ENCODE measurements at places on chromosomes 2 and 18.

- DNase-seq: no peak
These were observed 141.3 kb downstream of the NCK2 start for GRCh38 chr2:105886029-105886454.

DNA sequence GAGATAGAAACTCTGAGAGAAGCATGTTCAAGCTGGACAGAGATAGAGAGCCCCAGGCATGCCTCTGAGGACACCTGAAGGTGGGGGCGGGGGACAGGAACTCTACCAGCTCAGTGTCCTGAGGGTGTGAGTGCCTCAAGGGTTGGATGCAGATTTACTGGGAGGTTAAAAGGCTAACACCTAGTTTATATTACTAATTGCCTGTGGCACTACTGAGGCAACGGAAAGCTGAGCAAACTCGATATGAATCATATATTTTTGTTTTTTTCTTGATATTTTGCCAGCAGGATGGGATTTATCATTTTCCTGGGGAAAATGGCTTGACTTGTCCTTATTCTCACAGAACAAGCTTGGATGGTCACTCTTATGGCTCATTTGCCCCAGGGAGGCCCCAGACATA lies 319.5 kb downstream of the ALK start:
- DNase-seq: no peak

DNA sequence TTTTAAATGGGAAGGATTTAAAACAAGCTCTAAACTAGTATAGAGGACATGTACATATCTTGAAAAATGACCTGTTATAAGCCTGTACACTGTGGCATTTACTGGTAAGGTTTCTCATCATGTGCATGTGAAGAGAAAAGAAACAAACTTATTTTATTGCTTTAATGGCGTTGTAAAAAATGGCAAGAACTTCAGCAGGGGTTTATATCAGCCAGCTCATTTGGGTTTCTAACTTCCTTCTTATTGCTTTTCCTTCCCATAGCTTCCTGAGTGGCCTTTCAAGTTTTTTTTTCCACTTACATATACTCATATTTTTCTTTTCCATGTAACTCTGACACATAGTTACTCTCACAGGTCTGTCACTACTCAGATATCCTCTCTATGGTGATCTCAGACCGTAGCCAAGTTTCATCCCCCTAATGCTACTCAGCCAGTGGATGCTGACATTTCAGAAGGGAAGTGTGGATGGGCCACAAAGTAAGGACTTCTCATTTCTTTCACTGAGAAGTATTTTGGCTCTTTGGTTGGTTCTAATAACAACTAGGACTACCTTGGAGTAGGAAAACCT lies 198.2 kb downstream of the PARD3B start:
- DNase-seq: no peak

- no peak for DNase-seq
These were observed 9.3 kb downstream of the HADHA start for GRCh38 chr2:26235089-26235488.

DNA sequence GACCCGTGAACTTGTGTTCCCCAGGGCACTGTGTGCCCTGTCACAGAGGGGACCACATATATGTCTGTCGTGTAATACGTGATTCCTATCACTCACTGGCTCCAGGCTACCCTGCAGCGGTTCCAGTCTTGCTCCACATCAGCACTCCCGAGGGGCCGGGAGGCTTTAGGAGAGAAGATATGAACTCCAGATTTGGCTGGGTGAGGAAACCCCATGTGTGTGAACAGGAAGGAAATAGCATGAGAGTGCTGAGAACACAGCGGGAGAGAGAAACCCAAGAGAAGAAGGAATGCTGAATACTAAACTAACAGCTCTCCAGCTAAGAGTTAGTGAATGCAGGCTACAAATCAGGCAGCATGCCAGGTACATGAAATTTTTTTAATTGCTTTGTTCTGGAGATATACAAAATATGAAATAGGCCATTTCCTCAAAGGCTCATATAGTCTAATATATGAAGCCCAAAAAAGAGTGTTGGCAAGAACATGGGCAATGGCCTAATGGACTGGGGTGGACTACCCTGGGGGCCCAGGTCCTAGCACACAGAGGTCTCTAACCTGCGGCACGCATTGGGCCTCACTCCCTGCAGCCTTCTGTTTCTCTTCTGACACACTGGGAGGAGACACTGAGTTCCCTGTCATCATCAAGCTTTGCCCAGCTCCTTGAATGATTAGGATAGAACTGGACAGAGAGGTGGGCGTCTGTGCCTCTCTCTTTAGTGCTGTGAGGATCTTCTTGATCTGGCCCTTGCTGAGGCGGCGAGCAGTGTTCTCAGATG lies 372.8 kb upstream of the RAB6C start:
- no peak for DNase-seq

DNA sequence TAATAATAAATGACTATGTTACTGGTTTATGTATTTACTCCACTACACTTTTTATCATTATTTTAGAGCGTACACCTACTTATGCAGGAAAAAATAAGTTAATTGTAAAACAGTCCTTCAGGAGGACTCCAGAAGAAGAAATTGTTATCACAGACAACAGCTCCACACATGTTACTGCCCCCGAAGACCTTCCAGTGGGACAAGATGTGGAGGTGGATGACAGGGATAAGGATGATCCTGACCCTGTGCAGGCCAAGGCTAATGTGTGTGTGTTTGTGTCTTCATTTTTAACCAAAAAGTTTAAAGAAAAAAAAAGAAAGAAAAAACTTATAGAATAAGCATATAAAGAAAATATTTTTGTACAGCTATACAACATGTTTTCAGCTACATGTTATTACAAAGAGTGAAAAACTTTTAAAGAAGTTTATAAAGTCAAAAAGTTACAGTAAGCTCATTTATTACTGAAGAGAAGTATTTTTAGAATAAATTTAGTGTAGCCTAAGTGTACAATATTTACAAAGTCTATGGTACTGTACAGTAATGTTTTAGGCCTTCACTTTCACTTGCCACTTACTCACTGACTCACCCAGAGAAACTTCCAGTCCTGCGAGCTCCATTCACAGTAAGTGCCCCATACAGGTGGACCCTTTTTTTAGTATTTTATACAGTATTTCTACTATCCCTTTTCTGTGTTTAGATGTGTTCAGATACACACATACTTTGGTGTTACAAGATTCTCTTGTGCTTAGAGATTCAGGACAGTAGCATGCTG lies 7.5 kb downstream of the TGFBRAP1 start:
- no peak for DNase-seq

GRCh38 chr2:5691221-5691984 lies 781 bp upstream of the SOX11 start:
- no peak for DNase-seq

DNA sequence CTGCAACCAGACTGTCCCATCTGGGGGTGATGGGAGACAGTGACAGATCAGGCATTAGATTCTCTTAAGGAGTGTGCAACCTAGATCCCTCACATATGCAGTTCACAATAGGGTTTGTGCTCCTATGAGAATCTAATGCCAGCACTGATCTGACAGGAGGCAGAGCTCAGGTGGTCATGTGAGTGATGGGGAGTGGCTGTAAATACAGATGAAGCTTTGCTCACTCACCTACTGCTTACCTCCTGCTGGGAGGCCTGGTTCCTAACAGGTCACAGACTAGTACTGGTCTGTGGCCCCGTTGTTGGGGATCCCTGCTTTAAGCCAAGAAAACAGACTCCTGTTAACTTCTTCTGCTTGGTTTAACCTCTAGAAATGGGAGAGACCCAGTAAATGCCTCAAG lies 3.2 kb downstream of the CYP27A1 start:
- no peak for DNase-seq

DNA sequence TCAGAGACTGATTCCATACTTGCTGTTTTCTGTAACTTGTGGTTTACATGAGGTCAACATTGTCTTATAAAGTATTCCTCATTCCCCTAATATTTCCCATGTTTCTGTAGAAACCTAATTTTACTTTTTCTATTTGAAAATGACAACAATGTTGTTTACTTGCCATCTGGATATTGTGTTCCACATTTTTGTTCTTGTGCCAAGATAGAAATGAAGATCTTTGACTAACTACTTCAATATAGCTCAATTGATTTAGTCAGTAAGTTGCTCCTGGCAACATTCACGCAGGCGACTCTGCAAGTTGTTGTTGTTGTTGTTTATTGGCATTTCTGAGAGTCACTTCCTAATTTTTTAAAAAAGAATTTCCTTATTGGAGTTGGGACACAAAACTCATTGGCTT lies 69.5 kb downstream of the CAVIN2 start:
- DNase-seq: no peak

- no peak for DNase-seq
These were observed 22.5 kb downstream of the DRC1 start for GRCh38 chr2:26424221-26424620.

DNA sequence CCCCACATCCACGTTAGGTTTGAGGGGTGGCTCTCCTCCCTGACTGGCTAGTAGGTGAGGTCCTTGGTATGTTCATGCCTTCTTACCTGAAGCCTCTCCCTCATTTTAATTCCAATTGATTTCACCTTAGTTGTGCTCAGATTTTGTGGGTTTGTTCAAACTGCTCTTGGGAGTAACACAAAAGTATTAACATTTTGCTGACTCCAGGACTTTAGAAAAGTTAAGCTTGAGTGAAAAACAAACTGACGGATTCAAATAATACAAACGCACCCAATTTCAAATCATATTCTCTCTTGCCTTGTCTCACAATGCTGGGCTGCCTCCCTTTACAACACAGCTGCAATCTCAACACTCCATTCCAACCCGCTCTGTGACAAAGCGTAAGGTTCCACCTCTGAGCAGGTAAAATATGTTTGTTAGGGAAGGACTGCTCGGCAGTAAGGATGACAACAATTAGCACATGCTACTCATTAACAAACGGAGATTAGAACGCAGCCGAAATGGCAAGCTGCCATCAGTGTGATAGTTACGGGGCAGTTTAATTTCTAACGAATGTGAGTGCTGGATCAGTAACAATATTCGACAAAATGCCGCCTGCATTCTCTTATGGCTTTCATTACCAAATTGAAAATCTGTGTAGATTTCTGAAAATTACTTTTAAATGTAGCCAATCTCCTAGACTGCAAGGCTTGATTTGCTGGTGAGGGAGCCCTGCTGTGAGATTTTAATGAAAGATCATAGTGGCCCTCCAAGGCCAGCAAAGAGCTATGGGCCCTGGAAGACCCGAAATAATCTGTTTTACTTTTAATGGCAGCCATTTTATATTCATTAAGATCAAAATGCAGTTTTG lies 730.6 kb upstream of the FANCL start:
- DNase-seq: no peak

GRCh38 chr2:238138331-238139195 lies at the start of gene KLHL30:
Gene KLHL30, plus strand, starts transcription at chr2:238138668. Its CDS starts 2,087 bp downstream, at chr2:238140755.
- DNase-seq: no peak

- no peak for DNase-seq
These were observed 86.8 kb upstream of the BARD1 start for GRCh38 chr2:214896274-214896673.

Data from HTR-8/SVneo (cell line).